ENCODE measurements at places on chromosomes 12 and 14. TPM values are rescaled to one million over a fixed set of nuclear protein-coding genes. Genes with fewer than 3 reads are reported as not detected.
A peak's percentile ranks its signal among the peaks of the same experiment; 100 is the strongest.

DNA sequence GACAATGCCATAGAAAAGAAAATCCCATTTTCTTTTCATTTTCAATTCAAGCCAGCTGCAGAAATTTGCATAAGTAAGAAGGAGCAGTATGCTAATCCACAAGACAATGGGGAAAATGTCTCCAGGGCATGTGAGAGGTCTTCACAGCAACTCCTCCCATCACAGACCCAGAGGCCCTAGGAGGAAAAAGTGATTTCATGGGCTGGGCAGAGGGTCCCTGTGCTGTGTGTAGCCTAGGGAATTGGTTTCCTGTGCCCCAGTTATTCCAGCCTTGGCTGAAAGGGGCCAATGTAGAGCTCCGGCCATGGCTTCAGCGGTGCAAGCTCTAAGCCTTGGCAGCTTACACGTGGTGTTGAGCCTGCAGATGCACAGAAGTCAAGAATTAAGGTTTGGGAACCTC lies 211.4 kb downstream of the CCDC59 start:
- peaks cover 3% of the 10 kb centered on the region for H3K27me3 ChIP-seq
- no peaks in the 10 kb centered on the region for H3K36me3 ChIP-seq
- no peak overlapping the region for H3K4me3 ChIP-seq

GRCh38 chr12:68505970-68506369 lies 104.7 kb upstream of the RAP1B start:
- no peaks in the 10 kb centered on the region for H3K27me3 ChIP-seq
- DNase-seq, result no peak
- peaks cover 23% of the 10 kb centered on the region for H3K4me1 ChIP-seq

- no peak overlapping the region for H3K4me3 ChIP-seq
- DNase-seq, result no peak
- H3K27ac ChIP-seq, result no peak overlapping the region
- no peaks in the 10 kb centered on the region for H3K4me1 ChIP-seq
These were observed 49.6 kb downstream of the AMN start for GRCh38 chr14:102971836-102972606.

P2RX7 gene
- total RNA-seq, result 0.39 TPM

DNA sequence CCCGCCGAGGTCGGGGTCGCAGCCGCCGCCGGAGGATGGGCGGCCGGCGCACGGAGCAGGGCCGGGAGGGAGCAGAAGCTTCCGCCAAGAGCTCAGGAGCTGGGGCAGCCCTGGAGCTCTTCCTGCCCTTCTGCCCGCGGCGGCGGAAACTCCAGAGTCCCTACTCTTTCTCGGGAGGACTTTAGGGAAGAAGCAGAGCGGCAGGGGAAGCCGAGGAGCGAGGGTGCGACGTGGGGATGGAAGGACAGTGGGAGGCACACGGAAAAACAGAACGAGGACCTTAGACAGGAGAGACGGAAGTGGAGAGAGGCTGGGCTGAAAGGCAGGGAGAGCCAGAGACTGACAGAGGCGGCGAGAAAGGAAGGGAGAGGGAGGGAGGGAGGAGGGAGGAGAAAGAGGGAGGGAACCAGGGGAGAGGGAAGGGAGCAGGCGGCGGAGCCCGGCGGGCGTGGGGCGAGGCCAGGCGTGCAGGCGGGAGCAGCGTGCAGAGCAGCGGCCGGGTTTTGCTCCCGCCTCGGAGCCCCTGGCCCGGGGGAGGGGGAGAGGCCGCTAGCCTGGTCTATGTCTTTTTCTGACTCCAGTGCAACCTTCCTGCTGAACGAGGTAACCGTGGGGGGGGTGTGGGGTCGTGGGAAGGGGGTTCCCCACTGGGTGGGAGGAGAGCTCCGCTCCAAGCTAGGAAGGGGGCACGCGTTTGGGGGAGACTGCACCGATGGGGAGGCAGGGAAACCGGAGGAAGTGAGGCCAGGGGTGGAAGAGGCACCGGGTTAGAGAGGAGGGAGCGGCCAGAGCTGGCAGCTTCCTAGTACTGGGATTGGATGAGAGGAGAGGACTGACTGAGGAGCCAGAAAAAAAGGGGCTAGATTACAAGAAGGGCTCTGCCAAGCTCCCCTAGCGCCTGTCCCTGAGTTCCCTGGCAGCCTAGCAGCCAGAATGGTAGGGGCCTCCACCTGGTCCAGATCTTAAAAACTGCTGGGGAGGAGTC lies 2.9 kb upstream of the CACNB3 start:
- peaks cover 75% of the 10 kb centered on the region for H3K4me1 ChIP-seq
- H3K4me3 ChIP-seq, result peak overlapping the region; percentile 100
- H3K27me3 ChIP-seq, result no peaks in the 10 kb centered on the region

MYH6 gene
- total RNA-seq, result not detected

DNA sequence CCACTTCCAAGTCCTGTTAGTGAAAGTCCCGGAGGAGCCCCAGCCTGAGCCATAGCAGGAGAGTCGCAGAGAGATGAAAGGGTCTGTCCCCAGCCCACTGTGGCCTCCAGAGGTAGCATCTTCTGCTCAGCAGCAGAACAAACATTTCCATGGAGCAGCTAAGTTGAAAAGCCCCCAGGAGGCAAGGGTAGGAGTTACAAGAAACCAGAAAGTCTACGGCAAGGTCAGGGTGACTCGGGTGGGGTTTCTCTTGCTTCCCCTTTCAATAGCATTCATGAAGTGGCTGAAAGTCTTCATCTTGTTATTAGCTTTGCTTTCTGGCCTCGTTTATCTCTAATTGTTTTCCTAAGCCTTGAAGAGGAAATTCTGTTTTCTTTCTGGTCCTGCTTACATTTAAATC lies 151.2 kb upstream of the DIO3 start:
- DNase-seq, result no peak
- peaks cover 13% of the 10 kb centered on the region for H3K27me3 ChIP-seq
- H3K36me3 ChIP-seq, result no peaks in the 10 kb centered on the region
- no peak overlapping the region for H3K4me3 ChIP-seq
- peaks cover 12% of the 10 kb centered on the region for H3K4me1 ChIP-seq

GRCh38 chr12:13534645-13535398 lies 338.3 kb downstream of the EMP1 start:
- no peak overlapping the region for H3K27ac ChIP-seq
- no peaks in the 10 kb centered on the region for H3K36me3 ChIP-seq
- H3K4me1 ChIP-seq, result no peaks in the 10 kb centered on the region
- peaks cover 18% of the 10 kb centered on the region for H3K27me3 ChIP-seq
- DNase-seq, result no peak
- no peak overlapping the region for H3K4me3 ChIP-seq

GRCh38 chr12:25518512-25518911 lies 34.6 kb downstream of the LMNTD1 start:
- no peaks in the 10 kb centered on the region for H3K27me3 ChIP-seq
- H3K27ac ChIP-seq, result no peak overlapping the region
- no peak for DNase-seq
- no peak overlapping the region for H3K4me3 ChIP-seq
- H3K36me3 ChIP-seq, result no peaks in the 10 kb centered on the region

- no peaks in the 10 kb centered on the region for H3K36me3 ChIP-seq
- no peaks in the 10 kb centered on the region for H3K4me1 ChIP-seq
- peaks cover 6% of the 10 kb centered on the region for H3K27me3 ChIP-seq
- no peak overlapping the region for H3K27ac ChIP-seq
These were observed 115.7 kb downstream of the IGF1 start for GRCh38 chr12:102364709-102365108.

DNA sequence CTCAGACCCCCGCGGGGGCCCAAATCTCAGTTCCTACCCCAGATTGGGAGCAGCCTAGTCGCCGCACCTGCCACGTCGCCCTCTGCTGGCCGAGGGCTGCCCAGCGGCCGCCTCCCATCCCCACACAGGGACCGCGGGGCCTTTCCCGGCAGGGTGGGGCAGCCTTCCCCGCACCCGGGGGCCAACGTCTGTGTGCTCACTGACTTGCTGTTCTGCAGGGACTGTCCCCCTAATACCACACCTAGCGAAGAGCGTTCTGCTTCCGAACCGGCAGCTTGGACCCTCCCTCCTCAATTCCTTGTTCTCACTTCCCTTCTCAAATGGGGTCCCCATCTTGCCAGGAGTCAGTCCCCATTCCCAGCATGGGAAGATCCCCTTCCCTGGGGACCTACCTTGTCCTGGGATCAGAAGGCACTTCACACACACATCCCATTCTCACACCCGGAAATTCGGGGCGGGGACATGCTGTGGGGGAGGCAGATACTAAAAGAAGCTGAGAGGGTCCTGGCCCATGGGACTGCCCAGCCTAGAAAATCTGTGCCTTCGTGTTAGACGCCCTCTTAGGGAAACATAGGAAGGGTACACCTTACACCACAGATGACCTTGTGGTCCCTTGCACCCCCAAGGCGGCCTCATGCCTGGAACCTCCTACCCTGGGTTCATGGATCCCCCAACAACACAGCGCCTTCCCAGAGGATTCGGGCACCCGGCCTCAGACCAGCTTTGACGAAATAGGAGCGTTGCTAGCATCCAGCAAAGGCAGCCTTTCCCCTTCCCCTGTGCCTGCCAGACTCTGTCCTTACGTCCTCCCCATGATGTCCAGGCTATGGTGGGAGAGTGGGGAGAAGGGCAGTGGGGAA lies 16.4 kb downstream of the ACVRL1 start:
- no peak overlapping the region for H3K4me3 ChIP-seq
- peaks cover 4% of the 10 kb centered on the region for H3K4me1 ChIP-seq
- peaks cover 3% of the 10 kb centered on the region for H3K27me3 ChIP-seq
- DNase-seq, result no peak
- H3K27ac ChIP-seq, result no peak overlapping the region

GRCh38 chr12:12240662-12241340 lies 26.0 kb downstream of the LRP6 start:
- DNase-seq, result no peak
- no peaks in the 10 kb centered on the region for H3K27me3 ChIP-seq
- H3K36me3 ChIP-seq, result peaks cover 4% of the 10 kb centered on the region
- peaks cover 47% of the 10 kb centered on the region for H3K4me1 ChIP-seq
- peak overlapping the region; percentile 83 for H3K27ac ChIP-seq
- H3K4me3 ChIP-seq, result peak overlapping the region; percentile 44
